ENCODE measurements at places on chromosomes 7 and 10.

DNA sequence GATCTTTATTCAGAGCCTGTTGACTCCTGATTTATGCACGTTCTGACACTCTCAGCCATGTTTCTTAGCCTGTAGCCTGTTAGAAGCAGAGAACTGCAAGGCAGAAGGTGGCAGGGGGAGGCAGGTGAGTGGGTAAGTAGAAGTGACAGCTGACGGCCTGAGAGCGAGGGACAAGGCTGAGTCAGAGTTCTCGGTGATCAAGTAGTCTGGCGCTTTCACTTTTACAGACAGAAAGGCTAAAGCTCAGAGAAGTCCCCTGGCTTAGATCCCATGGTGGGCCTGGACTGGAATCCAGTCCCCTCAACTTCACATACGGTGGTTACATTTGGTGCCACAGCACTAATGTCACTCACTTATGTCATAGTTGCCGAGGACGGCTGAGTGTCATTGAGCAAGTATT lies 139.0 kb downstream of the TACC2 start:
- no peak for DNase-seq

DNA sequence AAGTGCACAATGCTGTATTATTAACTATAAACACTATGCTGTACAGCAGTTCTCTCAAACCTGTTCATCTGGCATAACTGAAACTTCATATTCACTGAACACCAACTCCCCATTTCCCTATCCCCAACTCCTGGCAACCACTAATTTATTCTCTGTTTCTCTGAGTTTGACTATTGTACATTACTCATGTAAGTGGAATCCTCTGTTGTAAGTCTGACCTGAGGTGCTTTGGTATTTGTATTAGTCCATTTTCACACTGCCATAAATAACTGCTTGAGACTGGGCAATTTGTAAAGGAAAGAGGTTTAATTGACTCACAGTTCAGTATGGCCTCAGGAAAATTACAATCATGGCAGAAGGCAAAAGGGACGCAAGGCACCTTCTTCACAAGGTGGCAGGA lies 266.3 kb downstream of the PPP1R3A start:
- DNase-seq, result no peak

DNA sequence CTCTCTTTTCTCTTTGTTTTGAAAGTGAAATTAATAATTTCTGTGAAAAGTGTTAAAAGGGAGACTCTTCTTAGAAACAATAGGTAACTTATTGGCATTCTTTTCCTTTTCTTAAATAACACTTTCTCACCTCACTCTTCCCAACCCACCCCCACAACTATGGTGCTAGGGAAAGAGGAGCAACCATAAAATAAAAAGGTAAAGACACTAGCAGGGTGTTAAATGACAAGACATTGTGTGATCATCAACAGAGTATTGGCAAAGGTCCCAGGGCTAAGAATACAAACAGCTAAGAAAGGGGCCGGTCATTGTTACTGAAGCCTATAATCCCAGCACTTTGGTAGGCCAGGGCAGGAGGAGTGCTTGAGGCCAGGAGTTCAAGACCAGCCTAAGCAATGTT lies 183.7 kb downstream of the NEBL start:
- DNase-seq, result no peak

DNA sequence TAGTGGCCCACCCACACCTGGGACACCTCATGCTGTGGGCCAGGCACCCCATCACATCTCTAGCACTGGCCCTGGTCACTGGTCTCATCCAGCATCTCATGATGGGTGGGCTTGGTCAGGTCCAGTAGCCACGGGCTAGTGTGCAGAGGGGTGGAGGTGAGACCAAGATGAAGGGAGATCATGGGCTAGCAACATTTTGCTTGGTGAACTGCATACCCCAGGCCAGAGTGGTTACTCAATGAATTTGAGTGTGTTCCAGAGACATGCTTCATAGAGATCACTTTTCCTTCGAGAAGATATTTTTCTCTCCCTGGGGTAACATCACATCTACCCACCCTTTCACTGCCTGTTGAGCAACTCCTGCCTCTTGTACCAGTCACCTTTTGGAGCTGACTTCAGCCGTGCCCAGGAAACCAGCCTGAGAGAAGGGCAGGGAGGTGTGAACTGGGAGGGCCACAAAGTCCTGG lies 44.2 kb downstream of the MINDY4 start:
- no peak for DNase-seq

GRCh38 chr10:96407560-96408069 lies 48.8 kb upstream of the OPALIN start:
- no peak for DNase-seq

DNA sequence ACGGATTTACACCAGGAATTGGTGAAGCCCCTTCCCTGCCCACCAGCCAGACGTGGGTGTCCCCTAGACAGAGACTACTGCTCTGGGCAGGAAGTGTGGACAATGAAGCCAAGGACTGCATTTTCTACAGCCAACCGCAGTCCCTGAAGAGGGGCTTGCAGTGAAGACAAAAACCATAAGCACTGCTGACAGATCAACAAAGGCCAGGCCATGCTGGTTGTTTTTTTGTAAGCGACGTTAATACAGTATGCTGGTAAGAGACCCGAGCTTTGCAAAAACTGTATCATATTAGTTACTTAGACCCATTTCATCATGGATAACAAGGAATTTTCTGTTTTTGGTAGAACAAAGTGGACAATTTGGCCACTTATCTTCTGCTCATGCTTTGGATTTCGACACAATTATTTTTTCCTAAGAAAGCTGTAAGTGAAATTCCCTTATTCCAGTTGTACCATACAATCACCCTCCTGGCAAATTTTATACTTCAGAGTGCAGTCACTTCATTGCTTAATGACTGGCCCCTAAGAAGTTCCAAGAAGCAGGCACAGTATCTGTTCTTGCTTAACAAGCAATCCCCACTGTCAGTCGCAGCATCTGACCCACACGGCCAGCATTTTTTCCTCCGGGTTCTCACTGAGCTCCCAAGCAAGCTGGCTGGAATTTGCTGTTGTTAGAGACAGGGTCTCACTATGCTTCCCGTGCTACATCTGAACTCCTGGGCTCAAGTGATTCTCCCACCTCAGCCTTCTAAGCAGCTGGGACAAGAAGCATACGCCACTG lies 163.5 kb downstream of the PARD3 start:
- no peak for DNase-seq

DNA sequence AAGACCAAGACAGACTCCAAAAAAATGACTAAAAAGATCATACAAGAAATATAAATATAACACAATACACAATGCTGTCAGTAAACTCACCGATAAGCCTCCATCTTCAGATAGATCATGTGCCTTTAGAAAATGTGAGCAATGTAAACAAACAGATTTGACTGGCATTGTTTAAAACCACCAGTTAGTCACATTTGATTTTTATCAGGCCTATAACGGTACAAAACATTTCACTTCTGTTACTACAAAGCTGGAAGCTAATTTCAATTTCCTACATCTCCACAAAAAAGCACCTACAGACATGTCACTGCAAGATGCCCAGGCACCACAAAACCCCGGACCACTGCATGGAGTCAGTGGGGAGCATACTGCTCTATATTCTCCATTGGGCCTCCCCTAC lies 18.9 kb downstream of the SGMS1 start:
- DNase-seq, result no peak

GRCh38 chr10:131708225-131708880 lies 192.5 kb upstream of the PPP2R2D start:
- DNase-seq, result no peak

GRCh38 chr10:15015451-15015850 lies 28.3 kb upstream of the OLAH start:
- no peak for DNase-seq

DNA sequence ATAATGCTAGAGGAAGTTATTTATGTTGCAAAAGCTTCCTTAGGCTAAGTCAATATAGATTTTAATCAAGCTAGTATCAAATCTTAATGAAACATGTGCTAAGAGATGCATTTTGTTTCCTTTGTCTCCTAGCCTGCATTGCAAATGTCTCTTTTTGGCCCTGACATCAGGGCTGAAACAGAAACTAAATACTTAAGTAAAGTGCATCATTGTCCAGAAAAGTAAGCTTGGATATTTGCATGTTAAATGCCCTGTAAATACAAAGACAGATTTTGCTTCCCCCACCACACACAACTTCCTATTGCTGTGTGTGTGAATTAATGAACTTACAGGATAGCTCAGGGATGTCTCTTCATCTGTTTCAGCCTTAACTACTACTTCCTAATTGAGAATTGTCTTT lies 10.0 kb upstream of the STAMBPL1 start:
- no peak for DNase-seq

- DNase-seq, result no peak
Observed at GRCh38 chr10:98539578-98539977, 92.8 kb upstream of the HPS1 start.

GRCh38 chr10:11424456-11425295 lies 186.8 kb downstream of the USP6NL start:
- DNase-seq, result no peak

- DNase-seq, result no peak
Observed at GRCh38 chr10:85735997-85736396, 630.6 kb downstream of the GRID1 start.

DNA sequence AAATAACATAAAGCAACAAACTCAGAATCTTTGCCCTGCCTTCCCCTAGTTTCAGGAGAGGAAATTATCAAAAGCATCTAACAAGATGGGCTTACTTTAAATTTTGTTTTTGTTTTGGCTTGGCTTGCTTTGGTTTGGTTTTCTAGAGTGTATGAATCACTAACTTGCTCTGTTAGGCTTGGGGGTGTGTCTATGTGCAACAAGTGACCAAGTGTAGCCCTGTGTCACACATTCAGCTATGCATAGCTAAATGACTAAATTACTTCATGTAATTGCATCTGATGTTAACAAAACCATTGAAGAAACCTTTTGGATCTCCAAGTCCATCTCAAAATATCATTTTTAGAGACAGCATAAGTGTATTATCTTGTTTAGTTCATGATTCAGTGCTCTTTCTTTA lies 251.0 kb downstream of the TFEC start:
- no peak for DNase-seq

DNA sequence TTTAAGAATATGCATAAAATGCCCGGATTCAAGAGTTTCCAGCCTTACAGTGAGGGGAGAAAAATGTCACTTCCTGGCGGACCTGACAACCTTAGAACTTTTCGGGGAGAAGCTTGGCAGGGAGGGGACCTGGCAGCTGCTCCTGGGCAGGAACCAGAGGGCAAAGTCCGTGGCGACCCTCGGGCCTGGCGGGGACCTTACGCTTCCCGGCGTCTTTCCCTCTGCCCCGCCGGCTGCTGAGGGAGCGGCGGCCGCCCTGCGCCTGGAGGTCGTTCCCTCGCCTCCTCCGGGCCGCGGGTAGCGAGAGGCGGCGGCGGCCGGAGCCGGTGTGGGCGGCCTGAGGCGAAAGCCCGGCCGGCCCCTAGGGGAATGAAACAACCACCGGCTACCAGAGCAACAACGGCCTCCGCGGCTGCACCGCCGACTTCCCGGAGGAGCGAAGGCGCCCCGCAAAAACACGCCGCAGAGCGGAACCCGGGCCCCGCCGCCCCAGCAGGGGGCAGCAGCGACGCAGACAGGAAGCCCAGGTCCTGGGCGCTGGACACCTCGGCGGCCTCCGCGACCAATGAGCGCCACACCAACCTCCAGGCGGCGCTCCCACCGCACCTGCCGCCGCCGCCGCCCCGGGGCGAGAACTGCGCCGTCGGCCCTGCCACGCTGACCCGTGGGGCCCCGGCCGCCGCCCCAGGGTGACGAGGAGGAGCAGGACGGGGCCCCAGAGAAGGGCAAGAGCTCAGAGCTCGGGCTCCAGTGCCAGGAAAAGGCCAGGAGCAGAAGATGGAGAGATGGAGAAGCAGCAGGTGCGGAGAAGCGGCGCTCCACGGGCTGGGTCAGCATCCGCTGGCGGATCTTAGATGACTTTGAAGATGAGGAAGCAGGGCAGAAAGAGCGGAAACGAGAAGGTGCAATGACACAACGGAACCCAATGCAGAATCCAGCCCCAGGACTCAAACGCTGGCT lies 10.5 kb upstream of the ACSM6 start:
- DNase-seq, result peak; percentile 69

GRCh38 chr10:86451604-86451960 lies 70.0 kb downstream of the WAPL start:
- no peak for DNase-seq

- no peak for DNase-seq
Observed at GRCh38 chr7:27217951-27218350, 18.1 kb upstream of the HOXA13 start.

DNA sequence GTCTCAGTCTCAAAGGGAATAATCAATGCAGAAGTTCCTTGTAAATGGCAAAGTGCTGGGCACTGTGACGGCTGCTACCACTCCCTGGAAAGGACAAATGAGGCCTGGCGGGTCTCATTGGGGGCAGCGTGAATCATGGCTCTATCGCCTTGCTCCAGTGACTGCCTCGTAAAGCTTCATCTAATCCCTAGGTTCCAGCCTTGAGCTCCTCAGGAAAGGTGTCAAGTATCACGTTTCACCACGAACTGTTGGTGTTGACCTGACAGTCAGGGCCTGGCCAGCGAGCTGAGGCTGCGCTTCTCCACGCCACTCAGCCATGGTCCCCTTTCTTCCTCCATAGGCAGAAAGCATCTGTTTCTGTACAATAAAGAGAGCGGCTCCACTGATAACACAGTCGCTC lies 126.7 kb upstream of the ZNF32 start:
- DNase-seq, result no peak

GRCh38 chr10:49197171-49197570 lies 9.0 kb upstream of the TMEM273 start:
- no peak for DNase-seq
